Lower lobe of right lung (tissue), 2 donors: ENCODE measurements at places on chromosomes 1 and 21. TPM values are rescaled to one million over a fixed set of nuclear protein-coding genes. Genes with fewer than 3 reads are reported as not detected.

Gene CCDC27
- not detected for total RNA-seq

Gene OR2T1
- total RNA-seq, result not detected

Gene RIMS3
- 4.6 TPM for total RNA-seq

Gene KRTAP13-2
- not detected for total RNA-seq

Gene IRF6
- 18.2 TPM for total RNA-seq

Gene DCDC2B
- 3.2 TPM for total RNA-seq

Gene KRTAP19-3
- not detected for total RNA-seq

Gene ASAP3
- 34.5 TPM for total RNA-seq

Gene TMEM81
- 4.1 TPM for total RNA-seq

Gene GREM2
- 0.74 TPM for total RNA-seq

Gene SYT6
- total RNA-seq, result not detected

Gene GBP5
- total RNA-seq, result 9.6 TPM

Gene RNPEP
- 73.8 TPM for total RNA-seq

Gene CYP4A22
- not detected for total RNA-seq

Gene SLC25A34
- 3.5 TPM for total RNA-seq

Gene CLEC20A
- not detected for total RNA-seq

Gene NUF2
- 0.92 TPM for total RNA-seq

Gene ZFP69
- total RNA-seq, result 3.6 TPM

Gene A3GALT2
- not detected for total RNA-seq

Gene LRRC71
- 5.3 TPM for total RNA-seq

Gene NR5A2
- 1.4 TPM for total RNA-seq

Gene CYP4Z1
- 1.4 TPM for total RNA-seq

Gene SELL
- total RNA-seq, result 23.8 TPM

Gene MTX1
- total RNA-seq, result 27.9 TPM
